ENCODE measurements at places on chromosomes 2 and 18.
A peak's percentile ranks its signal among the peaks of the same experiment; 100 is the strongest.

GRCh38 chr2:224837066-224837465, 120.9 kb upstream of the CCDC195 start:
- DNase-seq = no peak

- no peak for DNase-seq
Measured at GRCh38 chr18:55097456-55098170, 138.4 kb upstream of the CCDC68 start.

DNA sequence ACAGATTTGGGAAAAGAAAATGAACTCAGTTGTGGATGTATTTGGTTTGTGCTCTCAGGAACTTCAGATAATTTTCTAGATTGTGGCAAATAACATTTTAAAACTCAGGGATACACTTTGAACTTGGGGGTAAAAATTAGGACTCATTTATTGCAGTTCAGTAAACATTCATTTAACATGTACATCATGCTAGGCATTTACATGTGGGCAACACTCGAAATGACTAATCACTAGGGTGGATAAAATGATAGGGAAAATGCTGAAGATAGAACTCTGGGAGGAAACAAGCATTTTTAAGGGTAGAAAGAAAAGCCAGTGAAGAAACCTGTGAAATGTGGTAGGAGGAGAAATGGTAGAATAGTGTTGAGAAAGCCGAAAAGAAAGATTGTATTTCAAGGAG, 7.8 kb downstream of the FAM117B start:
- no peak for DNase-seq

GRCh38 chr2:26355038-26355995, 8.7 kb upstream of the ADGRF3 start:
- DNase-seq = peak; percentile 60

DNA sequence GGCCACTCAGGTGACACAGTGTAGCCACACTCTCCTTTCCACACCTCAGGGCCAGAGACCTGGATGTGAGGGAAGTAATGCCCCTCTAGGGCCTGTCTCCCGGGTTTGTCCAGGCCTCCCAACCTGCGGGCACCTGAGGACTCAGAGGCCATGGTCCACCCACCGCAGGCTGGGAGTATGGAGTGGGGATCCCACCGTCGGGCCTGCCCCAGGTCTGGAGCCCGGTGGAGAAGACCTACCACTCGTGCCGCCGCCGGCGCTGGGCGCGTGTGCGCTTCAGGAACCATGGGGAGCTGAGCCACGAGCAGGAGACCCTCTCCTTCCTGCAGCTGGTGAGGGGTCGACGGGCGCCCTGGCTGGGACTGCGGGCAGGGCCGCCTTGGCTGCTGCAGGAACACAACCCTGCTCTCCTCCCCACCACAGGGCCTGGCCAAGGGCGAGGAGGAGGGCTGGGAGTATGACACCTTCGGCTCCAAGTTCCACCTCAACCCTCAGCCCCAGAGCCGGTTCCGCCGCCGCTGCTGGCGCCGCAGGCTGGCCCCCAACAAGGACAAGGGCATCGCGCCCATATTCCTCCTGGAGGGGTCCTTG, 48.6 kb downstream of the FER1L5 start:
- DNase-seq = no peak

GRCh38 chr2:60352491-60353405, 200.7 kb downstream of the BCL11A start:
- no peak for DNase-seq
